Gastrocnemius medialis (tissue), 4 donors: ENCODE measurements at places on chromosomes 3 and 15.

- no peak for DNase-seq
Observed at GRCh38 chr3:132456571-132456970, 39.3 kb downstream of the DNAJC13 start.

DNA sequence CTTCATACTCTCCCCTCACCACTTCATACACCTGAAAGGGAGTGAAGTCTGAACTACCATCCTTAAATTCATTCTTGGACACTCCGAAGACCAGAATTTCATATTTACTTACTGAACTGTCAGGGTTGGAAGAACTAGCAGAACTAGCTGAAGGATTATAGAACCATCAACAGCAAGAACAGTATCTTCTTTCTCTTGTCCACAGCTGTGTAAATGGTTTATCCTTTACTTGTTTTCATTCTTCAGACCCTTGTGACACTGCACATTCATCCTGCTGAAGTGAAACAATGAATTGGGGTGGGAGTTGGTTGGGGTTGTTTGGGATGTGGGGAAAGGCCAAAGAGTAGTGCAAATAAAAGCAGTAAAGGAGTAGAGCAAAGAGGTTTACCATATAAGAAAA is 350.9 kb downstream of the ZIC1 start:
- no peak for DNase-seq

- no peak for DNase-seq
Observed at GRCh38 chr3:4665197-4665596, 172.0 kb downstream of the ITPR1 start.

DNA sequence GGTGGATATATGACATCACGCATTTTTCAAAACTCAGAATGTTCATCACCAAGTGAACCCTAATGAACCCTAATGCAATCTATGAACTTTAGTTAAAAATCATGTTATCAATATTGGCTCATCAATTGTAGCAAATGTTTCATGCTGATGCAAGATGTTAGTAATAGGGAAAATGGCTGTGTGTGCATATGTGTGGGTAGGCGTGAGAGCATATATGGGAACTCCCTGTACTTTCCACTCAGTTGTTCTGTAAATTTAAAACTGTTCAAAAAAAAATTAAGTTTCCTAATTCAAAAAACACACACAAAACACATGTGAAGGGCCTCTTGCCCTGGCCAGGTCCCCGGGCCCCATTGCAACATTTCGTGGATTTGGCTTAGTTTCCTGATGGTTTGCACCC is 89.7 kb upstream of the PROK2 start:
- no peak for DNase-seq
